ENCODE measurements at places on chromosomes 4 and X.

DNA sequence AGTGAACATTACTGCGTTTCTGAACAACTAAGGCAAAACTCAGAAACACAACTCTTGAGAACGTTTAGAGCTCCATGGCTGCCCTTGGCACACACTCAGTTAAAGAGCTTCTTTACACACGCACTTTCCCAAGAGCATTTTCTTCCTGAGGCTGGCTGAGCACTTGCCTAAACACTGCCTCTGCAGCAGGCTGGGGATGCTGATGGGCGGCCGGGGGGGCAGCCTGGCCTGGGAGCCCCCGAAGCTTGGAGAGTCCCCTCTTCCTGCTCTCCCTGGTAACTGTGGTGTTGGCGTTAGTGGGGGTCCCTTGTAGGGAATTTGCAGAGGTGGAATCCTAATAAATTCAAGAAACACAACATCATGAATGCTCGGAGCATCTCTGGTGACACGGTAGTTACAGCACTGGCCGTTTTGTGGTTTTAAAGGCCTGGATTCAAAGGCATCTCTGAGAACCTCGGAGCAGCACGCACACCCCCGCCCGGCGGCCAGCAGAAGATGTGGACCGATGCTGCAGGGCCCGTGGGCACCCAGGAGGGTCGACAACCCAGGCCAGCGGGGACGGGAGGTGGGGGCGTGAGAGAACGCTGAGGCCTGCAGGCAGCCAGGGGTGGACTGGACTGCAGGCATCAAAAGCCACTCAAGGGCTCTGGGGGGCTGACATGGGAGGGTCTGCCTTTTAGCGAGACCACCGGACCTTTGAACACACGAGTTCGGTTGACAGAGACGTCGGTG, 45.4 kb downstream of the FGFRL1 start:
- no peak for DNase-seq

DNA sequence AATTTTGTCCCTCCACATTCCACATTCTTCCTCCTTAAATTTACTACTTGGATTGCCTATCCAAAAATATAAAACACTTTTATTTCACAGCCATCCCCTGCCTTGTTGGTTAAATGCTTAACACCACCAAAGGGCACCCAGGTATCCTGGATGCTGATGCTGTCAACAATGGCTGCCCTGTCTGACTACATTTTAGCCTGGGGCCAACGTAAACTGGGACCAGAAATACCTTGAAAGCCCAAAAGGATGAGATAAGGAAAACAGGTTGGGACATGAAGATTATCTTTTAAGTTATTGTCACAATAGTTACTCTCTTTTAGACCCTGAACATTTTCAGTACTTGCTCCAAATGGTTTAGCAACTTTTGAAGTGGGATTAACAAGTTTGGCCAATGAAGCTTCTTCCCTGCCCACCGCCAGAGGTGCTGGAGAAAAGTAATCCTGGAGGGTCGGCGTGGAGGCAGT, 775 bp upstream of the YIPF6 start:
- DNase-seq: no peak

GRCh38 chr4:7431696-7432530, 2.8 kb downstream of the PSAPL1 start:
- no peak for DNase-seq

- DNase-seq: no peak
Observed at GRCh38 chr4:140947506-140947905, 185.8 kb downstream of the RNF150 start.

DNA sequence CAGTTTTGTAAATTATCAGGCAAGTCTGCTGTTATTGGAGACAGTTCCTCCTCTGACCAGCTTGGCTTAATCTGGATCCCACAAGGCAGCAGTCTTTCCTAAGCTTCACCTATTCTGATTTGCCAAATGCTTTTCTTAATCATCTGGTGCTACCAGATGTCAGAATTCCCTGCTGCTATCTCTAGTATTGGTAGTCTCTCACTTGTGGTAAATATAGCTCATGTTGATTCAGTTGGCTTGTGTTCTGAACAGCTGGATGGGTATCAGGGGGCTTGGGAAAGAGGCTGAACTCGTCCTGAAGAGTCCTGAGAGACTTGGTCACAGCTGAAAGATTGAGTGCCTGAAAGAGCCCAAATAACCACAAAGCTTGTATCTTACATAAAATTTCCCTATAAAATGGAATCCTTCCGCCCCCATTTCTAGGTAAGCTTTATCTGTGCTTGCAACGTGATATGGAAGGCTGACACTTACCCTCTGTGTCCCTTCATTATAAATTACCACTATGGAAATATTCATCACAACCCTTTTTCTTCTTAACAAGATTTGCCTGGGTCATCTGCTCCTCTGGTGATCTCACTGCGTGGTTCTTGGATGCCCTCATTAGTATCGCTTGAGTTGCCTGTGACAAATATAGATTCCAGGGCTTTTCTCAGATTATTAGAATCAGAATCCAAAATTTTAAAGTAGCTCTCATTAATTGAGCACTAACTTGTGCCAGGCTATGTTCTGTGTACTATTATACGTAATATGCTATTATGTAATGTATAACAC, 104.1 kb upstream of the GPRIN3 start:
- DNase-seq: peak; percentile 74

- peak; percentile 44 for DNase-seq
Observed at GRCh38 chrX:140709421-140709846, at the start of gene LINC00632. Gene LINC00632, plus strand, starts transcription at chrX:140709759.

DNA sequence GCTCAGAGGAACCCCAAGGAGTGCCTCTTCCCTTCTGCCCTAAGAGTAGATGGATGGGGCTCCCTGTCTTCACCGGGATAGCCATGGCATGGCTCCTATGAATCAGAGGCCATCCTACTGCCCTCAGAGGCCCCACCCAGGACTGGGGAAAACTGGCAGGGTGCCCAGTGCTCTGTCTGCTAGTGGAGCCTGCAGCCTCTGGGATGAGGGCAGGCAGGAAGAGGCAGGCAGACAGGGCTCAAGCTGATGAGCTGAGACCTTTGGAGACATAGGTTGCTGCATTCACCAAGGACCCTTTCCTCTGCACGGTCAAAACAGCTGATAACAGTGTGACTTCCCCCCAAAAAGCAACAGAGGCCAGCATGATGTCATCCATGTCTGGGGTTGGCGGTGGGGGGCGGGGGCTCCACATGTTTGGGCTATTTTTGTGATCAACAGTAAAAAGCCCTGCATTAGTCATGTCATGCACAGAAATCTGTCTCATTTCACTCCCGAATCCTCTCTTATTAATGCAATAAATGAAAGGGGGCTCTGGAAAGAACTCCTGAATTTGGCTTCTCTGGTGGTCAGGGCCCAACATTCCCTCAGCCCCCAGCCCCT, 207.6 kb upstream of the MAMLD1 start:
- DNase-seq: no peak

DNA sequence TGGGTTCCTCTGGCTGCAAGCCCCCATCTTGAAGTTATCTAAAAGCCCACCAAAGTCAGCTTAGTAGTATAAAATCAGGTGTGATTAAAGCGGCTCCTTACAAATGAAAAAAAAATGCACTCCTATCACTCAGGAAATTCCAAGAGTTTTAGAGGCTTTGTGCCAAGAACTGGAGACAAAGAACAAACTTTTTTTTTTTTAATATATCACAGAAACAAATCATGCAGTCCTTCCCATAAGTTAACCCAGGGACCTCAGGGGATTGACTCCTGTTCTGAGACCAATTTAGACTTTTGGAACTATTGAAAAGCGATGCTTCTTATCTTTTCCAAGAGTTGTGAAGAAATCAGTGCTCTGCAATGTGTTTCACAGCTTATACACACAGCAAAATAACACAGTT, 53.6 kb downstream of the HHIP start:
- no peak for DNase-seq

GRCh38 chrX:9539605-9540387, 74.9 kb downstream of the TBL1X start:
- DNase-seq: no peak

DNA sequence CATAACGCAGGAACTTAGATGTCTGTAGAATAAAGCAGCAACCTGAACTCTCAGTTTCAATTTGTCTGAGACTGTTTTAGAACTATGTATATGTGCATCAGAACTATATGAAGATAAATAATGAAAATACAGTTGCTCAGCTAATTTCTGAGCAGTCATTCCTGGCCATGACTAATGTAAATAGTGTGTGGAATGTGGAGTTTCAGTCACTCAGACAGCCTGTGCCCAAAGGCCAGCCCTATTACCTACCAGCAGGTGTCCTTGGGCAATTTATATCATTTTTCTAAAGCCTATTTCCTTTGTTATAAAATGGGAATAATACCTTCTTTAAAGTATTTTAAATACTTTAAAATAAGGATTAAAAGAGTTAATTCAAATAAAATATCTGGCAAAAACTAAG, 56.0 kb upstream of the RELL1 start:
- DNase-seq: no peak

DNA sequence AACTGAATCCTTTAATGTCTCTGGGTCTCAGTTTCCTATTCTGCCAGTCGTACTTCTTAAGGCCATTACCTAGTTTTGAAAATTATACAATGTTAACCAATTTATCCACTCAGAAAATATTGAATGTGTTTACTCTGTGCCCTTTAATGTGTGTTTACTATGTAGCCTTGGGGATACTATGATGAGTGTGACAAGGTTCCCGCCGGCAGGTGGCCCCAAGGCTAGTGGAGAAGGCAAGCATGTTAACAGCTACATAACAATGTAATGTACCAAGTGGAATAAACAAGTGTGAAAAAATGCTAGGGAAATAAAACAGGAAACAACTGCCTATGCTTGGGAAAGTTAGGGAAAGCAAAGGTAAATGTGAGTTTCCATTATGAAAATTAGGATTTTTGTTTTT, 187.3 kb upstream of the MBNL3 start:
- DNase-seq: no peak

- no peak for DNase-seq
Observed at GRCh38 chr4:78100060-78100459, 42.9 kb downstream of the FRAS1 start.

- no peak for DNase-seq
Observed at GRCh38 chr4:86561256-86561655, 32.9 kb upstream of the PTPN13 start.

Data from NCI-H524 (cell line).